ENCODE measurements at places on chromosomes 2 and 18. TPM values are rescaled to one million over a fixed set of nuclear protein-coding genes. Genes with fewer than 3 reads are reported as not detected.

- DNase-seq: no peak
Measured at GRCh38 chr2:62672601-62673000, 32.9 kb upstream of the EHBP1 start.

GRCh38 chr2:27885234-27885633 is 5.0 kb downstream of the RBKS start:
- no peak for DNase-seq

ABCB11 gene
- 0.05 TPM for total RNA-seq

ZSWIM2 gene
- total RNA-seq: not detected

- no peak for DNase-seq
Measured at GRCh38 chr2:64836566-64836965, 152.6 kb upstream of the SLC1A4 start.

GRCh38 chr2:119749477-119750012 is 10.2 kb upstream of the PTPN4 start:
- DNase-seq: no peak

EFEMP1 gene
- 15.5 TPM for total RNA-seq

DSC2 gene
- total RNA-seq: 2.7 TPM

SPIRE1 gene
- total RNA-seq: 45.5 TPM

CAVIN2 gene
- total RNA-seq: 0.95 TPM

DNA sequence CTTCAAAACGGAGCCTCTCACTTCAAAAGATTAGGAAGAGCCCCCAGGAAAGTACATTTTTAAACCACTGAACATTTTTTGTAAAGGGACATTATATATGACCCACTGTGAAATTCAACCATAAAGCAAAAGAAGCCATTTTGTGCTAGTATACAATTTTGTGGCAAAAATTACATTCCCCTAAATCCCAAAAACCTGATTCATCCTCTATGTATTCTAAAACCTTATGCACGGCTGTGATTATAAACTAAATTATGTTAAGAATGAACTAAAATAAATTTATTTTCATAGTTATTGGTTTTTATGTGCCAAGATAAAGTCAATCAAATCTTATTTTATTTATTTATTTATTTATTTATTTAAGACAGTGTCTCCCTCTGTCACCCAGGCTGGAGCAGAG is 48.5 kb downstream of the RTN4 start:
- no peak for DNase-seq

DNA sequence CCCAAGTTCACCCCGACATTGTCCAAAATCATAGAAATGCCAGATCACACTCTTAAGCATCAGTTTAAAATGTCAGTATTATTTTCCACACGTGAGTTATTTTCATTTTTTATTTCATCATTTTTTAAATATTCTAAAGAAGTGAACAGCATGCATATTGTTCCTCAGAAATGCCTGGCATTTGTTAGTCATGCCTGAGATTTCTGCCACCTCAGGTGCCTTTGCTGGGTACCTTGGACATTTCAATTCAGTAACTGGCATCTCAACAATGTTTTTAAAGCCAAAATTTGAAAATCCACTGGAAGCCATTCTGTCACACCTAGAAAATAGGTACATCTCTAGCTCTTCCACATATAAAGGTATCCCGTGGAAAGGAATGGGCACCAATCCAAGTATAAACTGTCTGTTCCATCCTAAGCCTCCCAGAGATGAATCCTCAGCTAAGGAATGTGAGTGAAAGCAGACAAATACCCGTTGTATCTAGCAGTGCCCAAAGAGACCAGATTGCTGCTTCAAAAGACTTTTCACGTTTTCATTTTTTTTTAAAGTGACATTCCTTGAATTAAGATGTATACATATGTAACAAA is 159.8 kb downstream of the ZNF385B start:
- DNase-seq: no peak

DNA sequence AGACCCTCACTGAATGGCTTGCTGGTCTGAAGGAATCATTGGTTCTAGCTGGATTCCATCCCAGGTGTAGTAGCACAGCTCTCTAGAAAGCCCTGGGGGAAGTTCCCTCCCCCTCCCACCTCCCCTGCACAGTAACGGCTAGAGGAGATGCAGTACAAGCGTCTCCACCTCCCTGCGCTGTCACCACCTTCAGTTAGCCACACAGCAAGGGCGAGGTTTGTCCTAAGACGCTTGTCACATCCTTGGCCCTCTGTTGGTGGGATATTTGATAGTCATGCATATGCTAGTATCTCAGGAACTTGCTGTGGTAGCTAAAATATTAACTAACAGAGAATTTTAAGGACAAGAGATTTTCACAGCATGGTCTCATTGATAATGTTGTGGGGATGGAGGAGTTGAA is 19.4 kb downstream of the TRAPPC12 start:
- DNase-seq: no peak

GRCh38 chr18:79372991-79373390 is 22.7 kb upstream of the NFATC1 start:
- no peak for DNase-seq

DNA sequence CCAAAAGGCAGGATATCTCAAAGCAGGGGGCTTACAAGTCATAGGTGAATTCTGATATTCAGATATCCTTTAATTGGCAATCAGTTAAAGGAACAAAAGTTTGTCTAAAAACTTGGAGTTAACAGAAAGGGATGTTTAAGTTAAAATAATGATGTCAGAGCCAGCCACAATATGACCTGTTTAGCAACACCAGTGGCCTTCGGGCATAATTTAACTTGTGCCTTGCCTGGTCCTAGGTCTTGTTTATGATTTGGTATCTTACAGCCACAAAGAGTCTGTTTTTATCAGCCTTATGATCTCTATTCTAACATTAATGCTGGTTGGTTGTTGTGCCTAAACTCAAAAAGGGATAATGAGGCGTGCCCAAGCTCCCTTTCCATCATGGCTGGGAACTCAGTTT is 252.9 kb downstream of the RNF152 start:
- no peak for DNase-seq

DNA sequence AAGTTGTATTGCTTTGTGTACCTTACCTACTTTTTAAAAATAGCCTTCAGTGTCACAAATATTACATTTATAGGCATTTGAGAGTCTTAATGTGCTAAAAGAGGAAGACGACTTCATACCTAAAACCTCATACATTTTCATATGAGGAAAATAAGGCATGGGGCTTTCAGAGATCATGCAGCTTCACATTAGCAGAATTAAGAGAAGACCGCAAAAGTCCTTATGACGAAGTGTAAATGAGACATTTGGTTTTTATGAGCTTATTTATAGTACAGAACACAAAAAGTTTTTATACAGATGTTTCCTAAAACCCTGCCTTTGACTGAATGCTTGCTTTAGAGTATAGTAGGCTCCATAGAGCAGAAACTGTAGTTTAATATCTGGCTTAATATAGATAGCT is 10.1 kb upstream of the CCDC138 start:
- DNase-seq: no peak

- DNase-seq: no peak
Measured at GRCh38 chr18:73597832-73598615, 549.6 kb downstream of the FBXO15 start.

HOXD9 gene
- total RNA-seq: 0.15 TPM
